ENCODE measurements at places on chromosomes 2 and 18.

DNA sequence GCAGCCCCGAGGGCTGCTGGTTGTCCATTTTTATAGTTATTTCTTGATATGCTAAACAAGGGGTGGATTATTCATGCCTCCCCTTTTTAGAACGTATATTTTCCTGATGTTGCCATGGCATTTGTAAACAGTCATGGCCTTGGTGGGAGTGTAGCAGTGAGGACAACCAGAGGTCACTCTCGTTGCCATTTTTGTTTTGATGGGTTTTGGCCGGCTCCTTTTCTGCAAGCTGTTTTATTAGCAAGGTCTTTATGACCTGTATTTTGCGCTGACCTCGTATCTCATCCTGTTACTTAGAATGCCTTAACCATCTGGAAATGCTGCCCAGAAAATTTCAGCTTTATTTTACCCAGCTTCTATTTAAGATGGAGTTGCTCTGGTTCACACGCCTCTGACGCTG lies 825.8 kb upstream of the CDH2 start:
- DNase-seq = no peak

DNA sequence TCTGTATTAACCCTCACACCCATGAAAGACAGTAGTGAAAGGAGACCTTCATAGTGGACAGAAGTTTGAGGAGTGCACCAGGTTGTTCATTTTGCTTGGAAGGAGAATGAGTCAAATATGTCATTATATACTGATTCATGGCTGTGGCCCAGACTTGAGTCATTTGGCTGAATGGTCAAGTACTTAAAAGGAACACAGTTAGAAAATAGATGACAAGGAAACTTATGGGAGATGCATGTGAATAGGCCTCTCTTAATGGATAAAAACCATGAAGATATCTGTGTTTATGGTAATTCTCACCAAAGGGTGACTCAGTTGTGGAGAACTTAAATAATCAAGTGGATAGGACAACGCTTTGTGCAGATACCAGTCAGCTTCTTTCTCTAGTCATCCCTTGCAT lies 524.7 kb upstream of the CNTNAP5 start:
- no peak for DNase-seq

- no peak for DNase-seq
Measured at GRCh38 chr2:234394450-234394849, 102.4 kb downstream of the ARL4C start.

GRCh38 chr2:217790681-217791392 lies 212.0 kb downstream of the TNS1 start:
- DNase-seq = no peak

- DNase-seq = no peak
Measured at GRCh38 chr18:31828613-31829012, 67.9 kb upstream of the SLC25A52 start.

DNA sequence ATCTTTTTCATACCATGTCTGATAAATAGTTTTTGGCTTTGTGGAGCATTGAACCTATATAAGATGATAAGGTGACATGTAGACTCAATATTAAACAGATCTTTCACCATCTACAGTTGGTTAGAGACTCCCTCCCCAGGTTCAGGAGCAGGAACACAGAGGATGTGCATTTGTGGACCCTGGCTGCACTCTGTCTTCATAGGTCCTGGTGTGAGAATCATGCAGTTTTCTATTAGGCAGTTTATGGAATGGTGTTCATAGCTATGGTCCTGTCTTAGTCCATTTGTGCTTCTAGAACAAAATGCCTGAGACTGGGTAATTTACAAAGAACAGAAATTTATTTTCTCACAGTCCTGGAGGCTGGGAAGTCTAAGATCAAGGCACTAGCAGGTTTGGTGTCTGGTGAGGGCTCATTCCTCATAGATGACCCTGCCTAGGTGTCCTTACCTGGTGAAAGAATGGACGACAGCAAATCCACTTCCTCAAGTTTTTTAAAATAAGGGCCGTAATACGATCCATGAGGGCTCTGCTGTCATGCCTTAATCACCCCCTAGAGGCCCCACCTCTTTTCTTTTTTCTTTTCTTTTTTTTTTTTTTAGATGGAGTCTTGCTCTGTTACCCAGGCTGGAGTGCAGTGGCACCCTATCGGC lies 35.3 kb upstream of the FAM98A start:
- DNase-seq = no peak

DNA sequence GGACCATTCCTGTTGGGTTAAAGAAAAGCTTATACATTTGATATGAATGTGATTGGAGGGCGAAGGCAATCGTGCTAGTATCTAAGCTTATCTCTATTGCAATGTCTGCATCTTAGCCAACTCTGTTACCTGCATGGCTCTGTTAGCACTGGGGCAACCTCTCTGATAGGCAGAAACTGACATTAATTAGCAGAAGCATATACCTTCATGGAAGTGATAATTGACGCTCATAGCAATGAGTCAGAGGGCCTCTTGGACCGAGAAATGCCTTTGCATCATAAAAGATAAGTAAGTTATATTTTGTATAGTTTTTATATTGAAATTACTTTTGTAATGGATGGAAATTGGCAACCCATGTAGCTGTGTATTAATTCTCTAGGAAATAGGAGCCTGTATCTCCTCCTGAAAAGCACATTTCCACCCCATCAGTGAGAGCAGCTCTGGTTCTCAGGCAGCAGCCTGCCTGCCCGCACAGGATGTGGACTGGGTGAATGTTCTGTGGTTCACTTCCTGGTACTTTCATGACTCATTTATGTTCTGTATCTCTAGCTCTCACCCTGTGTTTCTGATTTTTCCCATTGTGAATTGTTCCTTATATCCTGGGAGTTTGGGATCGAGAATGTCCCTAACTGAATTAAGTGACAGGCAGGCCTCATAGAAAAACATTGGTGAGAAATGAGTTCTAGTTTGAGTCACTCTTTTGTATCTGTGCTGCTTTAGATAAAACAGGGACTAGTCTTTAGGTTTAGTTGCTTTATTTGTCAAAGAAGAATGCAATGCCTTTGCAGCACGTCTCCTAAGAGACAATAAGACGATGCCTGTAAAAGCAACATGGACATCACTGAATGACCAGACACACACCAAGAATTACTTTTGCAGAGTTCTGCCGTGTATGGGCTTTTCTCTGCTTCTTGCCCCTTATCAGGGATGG lies 344.9 kb downstream of the DCDC2C start:
- no peak for DNase-seq

DNA sequence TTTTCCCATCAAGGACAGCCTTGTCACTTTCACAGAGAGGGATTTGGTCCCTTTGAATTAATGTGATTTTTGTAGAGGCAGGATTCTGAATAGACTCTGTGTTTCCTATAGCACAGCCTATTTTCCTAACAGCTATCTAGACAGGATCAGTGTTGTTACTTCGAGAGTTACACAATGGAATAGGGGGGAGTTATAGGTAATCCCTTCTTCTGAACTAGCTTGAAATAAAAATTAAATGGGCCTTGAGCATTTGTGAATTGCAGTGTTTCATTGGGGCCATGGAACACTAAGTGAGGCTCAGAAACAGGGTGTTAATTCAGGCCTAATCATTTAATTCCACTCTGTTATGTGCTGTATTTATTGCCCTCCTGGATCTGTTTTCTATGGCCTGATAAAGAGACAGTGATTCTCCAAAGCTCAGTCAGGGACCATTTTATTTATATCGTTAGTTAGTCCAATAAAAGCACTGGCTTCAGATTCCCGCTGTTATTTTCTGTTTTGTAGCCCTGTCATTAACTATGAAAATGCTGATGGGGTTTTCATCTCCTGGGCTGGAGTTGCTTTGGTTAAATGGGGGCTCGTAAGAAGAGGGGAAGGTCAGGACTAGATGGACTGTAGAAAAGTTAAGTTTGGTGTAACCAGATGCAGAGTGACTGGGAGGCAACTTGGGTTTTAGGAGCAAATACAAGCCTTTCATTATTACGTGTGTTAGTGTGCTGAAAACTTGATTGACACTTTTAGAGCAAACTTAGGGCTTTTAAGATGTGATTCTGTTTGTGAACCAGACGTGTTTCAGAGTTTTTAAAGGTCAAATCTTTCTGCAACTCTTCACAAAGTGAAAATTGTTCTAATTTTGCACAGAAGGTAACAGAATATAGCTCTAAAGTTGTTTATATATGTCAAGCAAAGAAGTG lies 461.0 kb upstream of the HNRNPA3 start:
- no peak for DNase-seq

DNA sequence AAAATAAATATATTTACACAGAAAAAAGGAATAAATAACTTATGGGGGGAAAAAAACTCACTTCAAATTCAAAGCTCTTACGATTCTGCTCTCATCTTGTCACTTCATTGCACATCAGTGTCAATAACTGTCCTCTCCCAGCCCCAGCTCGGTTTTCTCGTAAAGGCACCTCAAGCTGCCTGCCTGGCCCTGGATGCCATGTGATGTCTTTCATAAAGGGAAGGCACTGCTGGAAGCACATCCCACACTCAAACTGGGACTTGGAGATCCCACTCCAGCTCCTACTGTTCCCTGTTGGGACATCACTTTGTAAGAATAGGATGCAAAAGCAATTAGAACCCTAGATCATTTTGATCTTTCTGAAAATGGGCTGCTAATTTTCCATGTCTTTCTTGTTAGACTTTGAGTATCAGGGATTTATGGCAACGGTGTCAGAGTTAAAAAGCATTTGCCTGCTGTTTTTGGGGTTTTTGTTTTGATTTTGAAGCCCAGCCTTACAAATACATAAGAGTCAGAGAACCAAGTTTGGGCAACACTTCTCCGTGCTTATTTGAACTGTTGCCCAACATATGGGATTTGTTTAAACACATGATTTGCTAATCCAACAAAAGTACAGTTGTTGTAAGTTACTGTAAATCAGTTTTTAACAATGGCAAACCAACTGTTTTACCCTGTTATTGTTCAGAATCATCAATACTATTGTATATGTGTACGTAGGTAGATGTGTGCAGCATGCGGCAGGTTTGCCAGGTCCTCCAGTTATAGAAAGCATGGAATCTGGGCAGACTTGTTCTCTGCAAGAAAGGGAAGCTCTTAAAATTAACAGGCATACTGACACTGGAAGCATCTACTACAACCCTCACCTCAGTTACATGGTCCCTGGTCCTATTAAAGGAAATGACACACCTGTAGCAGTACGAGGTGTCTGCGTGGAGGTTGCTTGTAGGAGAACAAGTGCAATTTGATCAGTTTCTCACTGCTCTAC lies 20.6 kb downstream of the SERTAD2 start:
- no peak for DNase-seq

DNA sequence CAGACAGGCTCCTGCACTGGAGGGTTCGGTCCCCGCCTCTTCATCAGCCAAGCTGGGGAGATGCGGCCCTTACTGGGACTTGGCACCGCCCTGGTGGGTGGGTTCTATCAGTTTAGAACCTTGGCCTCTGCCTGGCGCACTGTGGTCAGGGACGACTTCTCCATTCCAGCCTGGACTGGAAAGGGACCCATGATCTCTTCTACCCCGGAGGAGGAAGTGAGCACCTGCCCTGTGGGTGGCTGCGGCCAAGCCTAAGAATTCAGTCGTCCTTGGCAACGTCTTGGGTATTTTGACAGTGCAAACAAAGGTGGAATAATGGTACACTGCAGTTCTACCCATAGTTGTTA lies 106.9 kb upstream of the CD302 start:
- DNase-seq = no peak

DNA sequence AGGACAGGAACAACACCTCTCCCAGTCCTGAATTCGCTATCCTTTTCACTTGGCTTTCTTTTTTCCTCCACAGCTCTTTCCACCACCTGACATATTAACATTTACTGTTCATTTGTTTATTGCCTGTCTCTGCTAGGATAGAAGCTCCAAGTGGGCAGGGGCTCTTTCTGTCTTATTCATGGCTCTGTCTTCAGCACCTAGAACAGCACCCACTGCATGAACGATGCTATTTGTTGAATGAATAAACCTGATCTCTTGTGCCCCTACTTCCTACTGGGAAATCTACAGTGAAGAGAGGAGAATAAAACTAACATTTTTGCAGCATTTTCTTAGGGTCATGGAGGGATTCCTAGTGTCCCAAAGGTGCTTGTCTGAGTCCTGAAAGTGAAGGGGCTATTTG lies 24.4 kb upstream of the GAREM2 start:
- DNase-seq = no peak

- DNase-seq = no peak
Measured at GRCh38 chr2:128347171-128347558, 28.5 kb upstream of the HS6ST1 start.

- no peak for DNase-seq
Measured at GRCh38 chr18:12376034-12376753, 833 bp downstream of the AFG3L2 start.

GRCh38 chr2:29821591-29821990 lies 99.8 kb downstream of the ALK start:
- no peak for DNase-seq

GRCh38 chr2:19700861-19701585 lies 200.8 kb downstream of the TTC32 start:
- DNase-seq = no peak
